ENCODE measurements at places on chromosomes 12 and 14.

- no peak for DNase-seq
Observed at GRCh38 chr14:20834899-20835298, 32.3 kb upstream of the RNASE1 start.

DNA sequence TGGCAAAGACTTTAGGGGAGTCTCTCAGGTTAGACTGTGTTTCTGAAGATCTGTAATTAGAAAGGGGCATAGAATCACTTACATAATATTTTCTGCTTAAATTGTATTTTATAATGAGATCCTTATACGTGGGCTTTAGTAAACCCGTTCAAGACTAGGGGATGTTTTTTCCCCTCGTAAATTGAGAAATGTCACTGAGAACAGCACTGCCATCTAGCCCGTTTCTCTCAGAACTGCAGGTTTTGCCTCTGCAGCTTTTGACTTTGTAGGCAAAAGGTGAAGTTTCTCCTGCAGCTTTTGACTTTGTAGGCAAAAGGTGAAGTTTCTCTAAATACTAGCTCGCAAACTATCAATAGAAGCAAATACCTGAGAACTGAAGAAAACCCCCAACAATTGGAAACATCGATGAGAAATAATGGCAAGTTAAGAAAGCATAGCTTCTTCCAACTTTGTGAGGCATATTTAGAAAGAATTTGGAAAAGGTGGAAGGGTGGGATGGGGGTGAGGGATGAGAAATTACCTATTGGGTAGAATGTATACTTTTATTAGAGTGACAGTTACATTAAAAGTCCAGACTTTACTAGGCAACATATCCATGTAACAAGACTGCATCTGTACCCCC lies 9.9 kb upstream of the ASPG start:
- DNase-seq, result no peak

DNA sequence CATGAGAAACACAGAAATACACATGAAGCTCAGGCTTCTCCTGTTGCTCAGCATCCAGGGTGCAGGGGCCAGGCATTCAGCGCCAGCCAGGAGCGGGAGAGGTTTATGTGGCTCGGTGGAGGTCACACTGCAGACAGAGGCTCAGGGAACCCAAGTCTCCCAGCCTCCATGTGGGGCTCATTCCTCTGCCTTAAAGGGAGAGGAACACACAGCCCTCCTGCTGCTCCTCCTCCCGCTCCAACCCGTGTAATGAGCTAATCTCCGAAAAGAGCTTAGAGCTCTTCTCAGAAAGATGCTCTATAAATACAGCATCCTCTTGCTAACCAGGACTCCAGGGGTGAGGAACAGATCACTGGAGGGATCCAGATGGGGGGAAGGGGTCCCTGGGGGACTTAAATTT lies 28.2 kb downstream of the FGF6 start:
- DNase-seq, result no peak

DNA sequence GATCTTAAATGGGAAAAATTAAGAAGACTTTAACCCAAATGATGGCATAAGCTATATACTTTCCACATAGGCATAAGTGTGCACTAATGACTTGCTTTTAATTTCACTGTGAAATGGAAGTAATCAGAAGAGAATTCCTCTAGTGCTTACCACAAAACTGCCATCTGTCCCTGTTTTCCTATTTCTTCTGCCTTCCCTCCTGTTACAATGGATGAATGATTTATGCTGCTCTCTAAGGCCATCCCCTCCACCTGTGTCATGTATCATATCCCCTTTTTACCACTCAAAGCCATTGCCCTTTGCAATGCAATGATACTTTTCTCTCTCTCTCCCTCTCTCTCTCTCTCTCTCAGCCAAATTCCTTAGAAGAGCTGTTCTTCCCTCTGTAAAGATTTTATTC lies 109.1 kb downstream of the C12orf50 start:
- DNase-seq, result no peak

DNA sequence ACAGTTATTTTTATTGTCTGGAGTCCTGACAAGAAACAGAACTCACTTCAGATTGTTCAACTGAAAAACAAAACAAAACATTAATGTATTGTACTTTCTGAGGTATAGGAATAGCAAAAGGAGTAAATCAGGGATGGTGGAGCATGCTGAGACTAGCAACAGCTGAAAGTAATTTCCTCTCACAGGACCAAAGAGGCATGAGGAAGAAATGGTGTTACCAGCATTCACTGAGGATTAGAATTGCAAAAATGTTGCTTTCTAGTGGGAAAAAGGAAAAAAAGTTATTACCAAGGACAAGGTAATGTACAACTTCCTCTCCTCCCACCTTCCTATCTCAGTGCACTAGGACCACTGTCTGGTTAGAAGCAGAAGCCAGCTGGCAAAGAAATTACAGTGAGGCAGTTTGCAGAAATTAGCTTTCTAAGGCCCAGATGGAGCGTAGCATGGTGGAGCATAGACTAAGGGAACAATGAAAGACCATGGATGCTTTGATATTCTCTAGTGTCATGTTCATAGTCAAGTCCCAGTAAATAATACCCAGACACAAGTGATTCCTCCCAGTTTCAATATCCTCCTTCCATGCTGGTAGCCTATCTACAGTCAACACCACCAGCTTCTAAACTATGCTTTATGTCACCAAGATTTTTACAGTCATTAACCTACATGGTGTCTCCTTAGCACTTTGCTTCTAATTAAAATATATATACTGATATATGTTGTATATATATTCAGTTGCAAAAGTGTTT lies 133.7 kb upstream of the DCN start:
- DNase-seq, result no peak

DNA sequence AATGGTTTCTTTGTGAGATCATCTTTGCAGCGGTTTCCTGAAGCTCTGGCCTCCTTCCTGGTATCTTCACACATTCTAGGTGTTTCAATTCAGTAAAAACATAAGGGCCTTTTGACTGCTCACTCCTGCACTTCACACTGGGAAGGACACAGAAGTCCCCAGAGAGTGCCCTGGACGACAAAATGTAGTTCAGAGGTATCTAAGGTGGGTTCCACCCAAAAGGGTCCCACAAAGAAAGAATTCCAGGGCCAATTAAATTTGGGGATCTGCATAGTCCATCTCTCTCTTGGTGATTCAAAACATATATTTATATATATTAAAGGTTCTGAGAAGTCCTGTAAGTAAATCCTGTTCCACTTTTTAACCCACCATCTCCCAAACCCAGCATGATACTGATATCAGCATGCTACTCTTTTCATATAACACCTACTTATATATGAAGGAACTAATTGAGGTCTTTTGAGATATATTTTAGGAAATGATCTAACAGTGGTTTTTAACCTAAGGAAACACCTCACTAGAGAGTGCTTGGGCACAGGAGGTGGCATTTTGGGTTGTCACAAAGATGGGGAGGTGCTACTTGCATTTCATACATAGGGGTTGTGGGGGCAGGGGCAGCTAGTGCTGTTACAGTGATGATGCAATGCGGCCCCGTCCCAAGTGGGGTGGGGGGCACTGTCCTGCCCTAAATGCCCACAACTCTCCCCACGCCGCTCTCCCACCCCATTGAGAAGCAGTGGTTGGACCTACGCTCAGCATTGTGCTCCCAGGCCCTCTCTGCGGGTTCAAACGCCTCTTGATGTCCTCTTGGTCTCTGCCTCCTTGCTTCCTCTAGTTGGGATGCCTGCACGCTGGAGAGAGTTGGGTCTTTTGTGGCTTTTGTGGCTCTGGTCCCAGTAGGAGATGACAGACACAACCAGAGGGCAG lies 109.4 kb downstream of the ARF6 start:
- no peak for DNase-seq

DNA sequence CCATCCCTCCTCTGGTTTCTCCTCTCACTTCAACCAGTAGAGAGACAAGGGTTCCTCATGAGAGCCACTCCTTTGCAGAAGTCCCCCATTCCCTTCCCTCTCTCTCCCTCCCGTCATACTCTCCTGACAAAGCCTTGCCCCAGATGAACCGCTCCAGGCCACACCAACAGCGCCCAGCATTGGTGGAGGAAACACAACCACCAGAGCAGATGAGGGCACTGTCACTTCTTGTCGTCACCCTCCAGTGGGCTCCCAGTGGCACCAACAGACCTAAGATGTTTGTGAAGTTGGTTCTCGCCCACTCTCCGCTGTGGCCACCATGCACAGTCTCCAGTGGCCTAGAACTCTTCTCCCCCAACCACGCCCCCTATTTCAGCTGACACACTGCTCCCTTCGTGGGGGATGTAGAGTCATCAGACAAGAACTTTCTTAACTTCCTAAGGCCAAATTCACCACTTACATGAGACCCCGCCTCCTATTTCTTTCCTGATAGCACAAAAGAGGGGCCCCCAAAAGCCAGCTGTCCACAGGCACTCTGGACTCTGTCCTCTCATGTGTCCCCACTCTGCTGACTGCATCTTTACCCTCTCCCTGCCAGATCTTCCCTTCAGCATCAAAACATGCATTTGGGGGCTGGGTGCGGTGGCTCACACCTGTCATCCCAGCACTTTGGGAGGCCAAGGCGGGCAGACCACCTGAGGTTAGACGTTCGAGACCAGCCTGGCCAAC lies 29.2 kb upstream of the PLEKHG6 start:
- no peak for DNase-seq

DNA sequence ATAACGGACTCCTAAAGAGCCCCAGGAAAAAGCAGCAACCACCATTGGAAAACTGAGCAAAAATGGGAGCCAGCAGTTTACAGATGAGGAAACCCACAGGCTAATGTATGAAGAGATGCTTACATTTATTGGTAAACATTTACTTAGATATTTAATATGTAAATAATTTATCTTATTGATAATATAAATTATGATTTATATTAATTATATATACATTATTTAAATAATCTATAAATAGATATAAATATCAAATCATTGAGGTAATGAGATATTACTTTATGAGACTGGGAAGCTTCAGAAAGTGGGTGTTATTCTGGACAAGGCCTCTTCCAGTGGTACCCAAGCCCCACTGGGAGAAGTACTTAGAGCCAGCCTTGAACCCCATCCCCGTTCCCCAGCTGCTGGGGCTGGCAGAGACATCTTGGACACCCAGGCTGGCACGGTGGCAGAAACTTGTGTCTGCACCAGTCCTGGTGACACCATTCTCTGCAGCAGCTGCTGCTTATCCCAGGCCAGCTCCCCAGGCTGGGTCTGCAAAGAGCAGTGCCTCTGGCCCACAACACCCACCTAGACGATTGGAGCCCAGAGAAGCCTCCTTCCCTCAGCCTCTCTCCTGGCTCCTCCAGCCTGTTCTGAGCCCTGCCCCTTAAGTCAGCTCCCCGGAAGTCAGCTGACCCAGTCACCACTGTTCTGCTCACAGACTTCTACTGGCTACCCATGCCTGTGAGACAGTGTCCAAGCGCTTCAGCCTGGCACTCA lies 25.9 kb downstream of the ISCA2 start:
- DNase-seq, result no peak

DNA sequence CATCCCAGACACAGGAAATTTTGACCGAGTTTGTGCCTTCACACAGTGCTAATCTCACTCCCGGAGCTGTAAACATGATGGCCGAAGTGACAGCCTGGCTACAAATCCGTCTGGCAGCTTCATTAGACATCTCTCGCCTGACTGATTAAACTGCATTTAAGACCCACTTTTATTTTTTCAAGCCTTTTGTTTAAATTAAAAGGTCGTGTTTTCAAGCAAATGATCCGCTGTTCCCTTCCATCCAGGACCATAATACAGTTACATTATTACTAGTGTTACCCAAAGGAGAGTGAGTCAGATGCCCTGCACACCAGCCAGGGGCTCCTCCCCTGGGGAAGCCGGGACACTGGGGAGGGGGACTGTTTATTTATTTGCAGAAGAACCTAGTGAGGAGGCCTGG lies 200.2 kb downstream of the EXOC5 start:
- no peak for DNase-seq

DNA sequence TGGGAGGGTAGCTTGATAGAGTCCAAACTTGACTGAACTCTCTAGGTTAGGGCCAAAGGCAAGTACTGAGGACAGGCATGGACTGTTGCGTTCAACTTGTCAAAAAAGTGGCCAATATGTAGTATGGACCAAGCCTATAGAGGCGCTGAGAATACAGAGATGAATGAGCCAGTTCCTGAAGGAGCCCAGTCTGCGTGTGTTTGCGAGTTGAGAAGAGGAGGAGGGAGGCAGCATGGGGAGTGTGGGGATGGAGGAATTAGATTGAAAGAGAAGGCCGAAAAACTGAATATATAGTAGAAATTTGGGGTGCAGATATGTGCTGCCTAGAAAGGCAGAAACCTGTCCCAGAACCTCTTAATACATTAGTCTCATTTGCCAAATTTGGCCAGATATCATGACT lies 412.4 kb downstream of the PCNX1 start:
- DNase-seq, result no peak

DNA sequence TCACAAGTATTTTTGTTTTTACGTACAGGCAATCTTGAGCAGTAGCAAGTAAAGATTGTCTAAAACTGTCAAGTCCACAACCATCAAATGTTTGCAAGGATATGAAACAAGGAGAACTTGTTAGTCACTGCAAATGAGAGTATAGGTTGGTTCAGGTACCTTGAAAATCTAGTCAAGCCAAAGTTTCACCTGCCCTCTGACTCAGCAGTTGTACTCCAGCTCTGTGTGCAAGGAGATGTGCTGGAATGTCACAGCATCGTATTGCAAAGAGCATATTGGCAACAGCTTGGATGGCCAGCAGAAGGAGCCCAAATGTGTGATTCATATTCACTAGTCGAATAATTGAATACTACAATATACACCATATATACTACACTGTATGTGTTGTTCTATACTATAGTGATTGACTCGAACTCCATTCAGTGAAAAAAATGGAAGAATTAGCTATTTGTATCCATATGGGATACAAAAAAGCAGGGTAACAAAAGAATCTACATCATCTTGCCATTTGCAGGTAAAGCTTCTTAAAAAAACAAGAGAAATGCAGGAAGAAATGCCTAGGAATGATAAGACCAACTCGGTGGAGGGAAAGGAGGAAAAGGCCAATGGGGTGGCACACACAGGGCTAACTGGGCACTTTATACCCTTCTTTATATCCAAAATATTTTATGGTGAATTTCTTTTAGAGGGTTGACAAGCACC lies 44.0 kb downstream of the EID3 start:
- DNase-seq, result no peak

DNA sequence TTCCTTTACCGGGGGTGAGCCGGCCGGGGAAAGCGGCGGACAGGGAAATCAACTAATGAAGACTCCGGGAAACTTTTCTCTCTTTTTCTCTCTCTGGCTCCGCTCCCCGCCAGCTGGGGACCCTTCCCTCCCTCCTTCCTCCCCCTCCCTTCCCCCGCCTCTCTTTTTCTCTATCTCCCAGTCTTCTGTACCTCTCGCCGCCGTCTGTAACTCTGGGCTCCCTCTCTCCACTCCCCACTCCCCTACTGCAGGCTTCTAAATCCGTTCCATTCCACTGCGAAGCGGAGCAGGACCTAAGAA lies 6.9 kb upstream of the HOXC11 start:
- no peak for DNase-seq
